ENCODE measurements at places on chromosomes 13 and 19. TPM values are rescaled to one million over a fixed set of nuclear protein-coding genes. Genes with fewer than 3 reads are reported as not detected.

Gene FUT3
- 4.9 TPM for total RNA-seq

Gene KLF12
- 1.3 TPM for total RNA-seq

Gene ATXN8OS
- total RNA-seq, result not detected

Gene CYP2S1
- total RNA-seq, result 0.55 TPM

Gene KIR2DL4
- total RNA-seq, result not detected

Gene HSD17B14
- 3.3 TPM for total RNA-seq

Gene C19orf44
- 1.9 TPM for total RNA-seq

Gene OLFM4
- 56.9 TPM for total RNA-seq

Gene PLK5
- not detected for total RNA-seq

Gene PODNL1
- total RNA-seq, result not detected

Gene PLVAP
- total RNA-seq, result 67.8 TPM

Gene LSR
- total RNA-seq, result 66.3 TPM

Gene MCEMP1
- not detected for total RNA-seq

DNA sequence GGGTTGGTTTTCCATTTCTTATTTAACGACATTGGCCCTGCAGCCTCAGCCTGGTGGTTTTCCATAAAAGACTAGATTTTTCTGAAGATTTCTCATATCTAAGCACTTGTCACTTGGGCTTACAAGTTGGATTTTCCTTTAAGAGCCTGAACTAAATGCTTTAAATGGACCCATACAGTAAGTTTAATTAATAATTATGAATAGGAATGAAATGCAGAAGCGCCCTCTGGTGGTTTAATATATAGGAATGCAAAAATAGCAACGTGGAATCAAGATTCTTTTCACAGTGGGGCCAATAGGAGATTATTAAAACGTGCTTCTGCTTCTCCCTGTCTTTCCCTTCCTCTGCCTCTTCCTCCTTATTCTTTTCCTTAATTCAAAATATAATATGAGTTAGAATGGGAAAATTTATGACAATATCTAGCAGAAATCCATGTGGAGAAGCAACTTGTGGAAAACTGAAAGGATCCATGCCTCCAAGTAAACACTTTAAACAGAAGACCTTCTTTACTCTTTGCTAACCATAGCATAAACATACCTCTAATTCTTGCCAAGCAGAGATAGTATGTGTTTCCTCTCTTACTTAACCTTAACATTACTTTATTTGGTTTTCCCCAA is 324.0 kb downstream of the GPC5 start:
- DNase-seq, result no peak

DNA sequence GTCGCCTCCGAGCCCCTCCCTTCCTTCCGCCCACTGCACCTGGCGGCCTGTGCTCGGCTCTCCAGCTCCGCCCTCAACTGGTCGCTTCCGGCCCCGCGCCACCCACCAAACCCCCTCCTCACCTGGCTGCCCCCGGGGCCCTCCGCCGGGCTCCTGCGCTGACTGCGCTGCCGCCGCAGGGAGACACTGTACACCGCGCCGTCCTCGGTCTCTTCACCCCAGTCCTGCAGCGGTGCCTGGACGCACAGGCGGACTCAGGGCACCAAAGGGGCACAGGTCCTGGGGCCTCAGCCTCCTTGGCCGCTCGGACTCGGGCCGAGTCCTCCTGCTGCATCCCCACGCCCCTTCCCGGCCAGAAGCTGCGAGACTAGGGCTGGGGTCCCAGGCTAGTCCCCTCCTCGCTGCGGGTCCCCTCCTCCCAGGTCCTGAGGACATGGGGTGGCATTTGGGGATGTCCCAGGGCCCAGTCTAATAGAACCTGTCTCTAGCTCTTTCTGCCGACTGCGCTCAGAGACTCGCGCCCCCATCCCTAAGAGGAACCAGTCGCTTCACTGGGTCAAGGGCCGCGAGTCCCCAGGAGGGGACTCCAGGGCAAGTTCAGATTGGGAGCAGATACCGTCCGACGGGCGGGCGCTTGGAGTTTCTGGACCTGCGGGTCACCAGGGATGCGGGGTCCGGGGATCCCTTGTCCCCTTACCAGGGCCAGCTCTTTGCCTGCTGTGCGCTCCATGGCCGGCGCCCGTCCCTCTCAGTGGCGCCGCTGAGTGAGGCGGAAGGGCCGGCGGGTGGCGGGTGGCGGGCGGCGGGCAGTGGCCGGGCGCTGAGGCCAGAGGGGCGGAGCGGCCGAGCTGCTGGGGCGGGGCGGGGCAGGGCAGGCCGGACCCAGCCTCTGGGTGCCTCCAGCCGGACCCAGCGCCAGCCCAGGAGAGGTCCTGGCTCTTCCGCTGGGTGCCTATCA is at the start of gene RGL3:
Gene RGL3, minus strand, starts transcription at position 766 of the 958 bp plus-strand sequence. Its CDS starts 36 bp downstream, at position 730.
- DNase-seq, result peak; percentile 61

DNA sequence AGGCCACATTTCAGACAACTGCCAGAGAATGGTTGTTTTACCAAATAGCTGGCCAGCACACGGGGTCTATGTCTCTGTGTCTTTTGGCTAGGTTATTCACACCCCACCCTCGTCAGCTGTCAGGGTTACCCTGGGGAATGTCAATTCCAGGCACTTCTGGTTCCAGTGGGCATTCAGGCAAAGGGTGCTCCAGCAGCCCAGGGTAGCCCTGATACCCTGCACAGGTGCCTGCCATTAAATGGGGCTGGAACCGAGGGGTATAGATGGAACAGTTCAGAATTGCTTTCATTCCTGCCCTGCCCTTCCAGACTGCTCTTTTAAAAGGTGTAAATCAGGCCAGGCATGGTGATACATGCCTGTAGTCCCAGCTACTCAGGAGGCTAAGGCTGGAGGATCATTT is 43.2 kb upstream of the HOMER3 start:
- DNase-seq, result no peak

GRCh38 chr19:55651236-55651635 is 3.2 kb downstream of the CCDC106 start:
- no peak for DNase-seq

DNA sequence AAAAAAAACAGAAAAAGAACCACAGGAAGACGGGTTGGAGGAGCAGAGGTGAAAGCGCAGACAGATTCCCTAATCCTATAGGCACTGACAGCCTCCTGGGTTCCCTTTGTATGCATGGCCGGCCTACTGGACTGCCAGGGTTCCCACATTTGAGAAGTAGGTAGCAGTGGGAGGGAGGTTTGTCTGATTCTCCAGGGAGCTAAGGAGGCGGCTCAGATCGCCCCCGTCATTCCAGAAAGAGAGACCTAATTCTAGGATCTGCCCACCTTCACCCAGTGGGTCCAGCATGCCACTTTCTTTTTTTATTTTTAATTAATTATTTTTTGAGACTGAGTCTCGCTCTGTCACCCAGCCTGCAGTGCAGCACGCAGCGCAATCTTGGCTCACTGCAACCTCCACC is 9.7 kb upstream of the CCL25 start:
- DNase-seq, result no peak

DNA sequence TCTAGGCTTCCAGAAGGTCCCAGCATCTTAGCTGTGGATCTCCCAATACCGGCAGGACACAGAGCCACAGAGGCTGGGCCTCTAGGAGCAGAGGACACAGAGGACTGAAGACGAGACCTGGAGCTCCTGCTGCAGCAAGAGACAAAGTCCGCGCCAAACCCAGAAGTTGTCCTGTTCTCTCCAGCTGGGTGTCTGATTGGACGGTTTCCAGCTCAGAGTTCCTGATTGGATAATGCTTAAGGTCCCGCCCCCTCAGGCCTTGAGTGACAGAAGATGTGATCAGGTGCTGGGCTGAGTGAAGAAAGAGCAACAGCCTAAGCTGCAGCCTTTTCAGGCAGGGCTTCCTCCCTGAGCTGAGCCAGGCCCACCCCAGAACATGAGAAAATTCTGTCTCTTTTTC is 59.9 kb upstream of the ZNF85 start:
- DNase-seq, result no peak

GRCh38 chr13:46565808-46566750 is 13.1 kb downstream of the LRCH1 start:
- DNase-seq, result no peak

GRCh38 chr13:27982361-27982760 is 6.1 kb downstream of the URAD start:
- no peak for DNase-seq

- DNase-seq, result no peak
Measured at GRCh38 chr13:24083722-24084421, 76.6 kb upstream of the SPATA13 start.

DNA sequence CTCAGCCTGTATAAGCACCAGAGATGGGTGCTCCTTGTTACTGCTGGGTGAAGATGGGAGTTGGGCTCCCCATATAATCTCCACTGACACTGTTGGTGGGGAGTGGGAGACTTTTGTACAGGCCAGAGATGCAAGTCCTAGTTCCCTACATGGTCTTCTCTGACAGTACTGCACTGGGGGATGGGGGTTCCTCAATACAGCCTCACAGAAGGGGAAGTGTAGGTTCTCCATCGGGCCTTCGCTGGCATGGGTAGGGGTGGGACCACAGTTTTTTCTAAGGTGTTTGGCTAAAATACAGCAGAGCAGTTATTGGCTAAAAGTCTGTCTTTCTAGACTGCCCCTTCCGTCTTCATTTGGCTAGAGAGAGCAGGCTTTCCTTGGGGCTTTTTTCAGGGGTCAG is 167.2 kb upstream of the SERP2 start:
- DNase-seq, result no peak

DNA sequence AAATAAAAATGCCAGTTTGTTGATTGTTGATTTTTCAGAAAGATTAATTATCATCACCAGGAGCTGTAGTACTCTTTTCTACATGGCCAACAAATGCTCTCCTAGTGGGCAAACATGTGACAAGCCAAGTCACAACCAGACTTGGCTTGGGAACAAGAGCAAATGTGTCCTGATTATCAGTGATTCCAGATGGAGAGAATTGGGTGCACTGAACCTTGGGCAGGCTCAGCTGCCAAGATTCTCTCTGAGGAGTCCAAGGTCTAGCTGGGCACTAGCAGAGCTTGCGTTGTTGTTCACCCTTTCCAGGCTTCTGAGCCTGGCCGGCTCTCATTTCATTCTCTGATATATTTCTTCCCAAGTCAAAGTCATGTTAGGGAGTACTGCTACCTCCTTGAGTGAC is 27.3 kb upstream of the GPI start:
- peak; percentile 78 for DNase-seq

GRCh38 chr13:43596924-43597598 is 189.7 kb downstream of the ENOX1 start:
- no peak for DNase-seq

- no peak for DNase-seq
Measured at GRCh38 chr19:407511-408440, 1.2 kb downstream of the C2CD4C start.

- no peak for DNase-seq
Measured at GRCh38 chr13:47337781-47338507, 441.1 kb upstream of the HTR2A start.

GRCh38 chr19:2703691-2704216 is 1.3 kb upstream of the GNG7 start:
- DNase-seq, result no peak

DNA sequence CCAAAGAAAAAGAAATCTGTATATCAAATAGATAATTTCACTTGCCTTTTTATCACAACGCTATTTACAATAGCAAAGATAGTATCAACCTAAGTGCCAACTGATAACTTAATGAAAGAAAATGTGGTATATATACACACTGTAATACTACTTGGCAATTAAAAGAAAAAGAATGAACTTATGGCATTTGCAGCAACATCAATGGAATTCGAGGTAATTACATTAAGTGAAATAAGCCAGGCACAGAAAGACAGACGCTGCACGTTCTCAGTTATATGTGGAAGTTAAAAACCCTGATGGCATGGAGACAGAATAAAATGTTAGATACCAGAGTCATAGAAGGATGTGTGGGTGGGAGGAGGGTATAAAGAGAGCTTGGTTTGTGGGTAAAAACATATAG is 1260.5 kb upstream of the PCDH9 start:
- no peak for DNase-seq

- DNase-seq, result peak; percentile 32
Measured at GRCh38 chr19:29535214-29535831, 9.5 kb downstream of the VSTM2B start.

- no peak for DNase-seq
Measured at GRCh38 chr13:108915095-108915633, 285.8 kb downstream of the MYO16 start.

DNA sequence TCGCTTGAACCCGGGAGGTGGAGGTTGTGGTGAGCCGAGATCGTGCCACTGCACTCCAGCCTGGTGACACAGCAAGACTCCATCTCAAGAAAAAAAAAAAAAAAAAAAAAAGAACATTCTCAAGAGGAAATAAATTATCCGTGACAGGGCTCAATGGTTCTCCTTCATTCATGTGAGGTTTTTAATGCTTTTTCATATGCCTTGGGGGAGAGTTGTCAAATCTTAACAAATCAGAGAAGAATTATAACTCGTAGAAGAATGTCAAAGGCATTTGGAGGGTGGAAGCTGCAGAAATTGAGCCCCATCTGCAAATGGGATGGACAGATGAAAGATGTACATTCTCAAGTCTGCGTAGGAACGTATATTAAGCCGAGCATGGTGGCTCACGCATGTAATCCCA is 34.9 kb upstream of the HOMER3 start:
- DNase-seq, result no peak

DNA sequence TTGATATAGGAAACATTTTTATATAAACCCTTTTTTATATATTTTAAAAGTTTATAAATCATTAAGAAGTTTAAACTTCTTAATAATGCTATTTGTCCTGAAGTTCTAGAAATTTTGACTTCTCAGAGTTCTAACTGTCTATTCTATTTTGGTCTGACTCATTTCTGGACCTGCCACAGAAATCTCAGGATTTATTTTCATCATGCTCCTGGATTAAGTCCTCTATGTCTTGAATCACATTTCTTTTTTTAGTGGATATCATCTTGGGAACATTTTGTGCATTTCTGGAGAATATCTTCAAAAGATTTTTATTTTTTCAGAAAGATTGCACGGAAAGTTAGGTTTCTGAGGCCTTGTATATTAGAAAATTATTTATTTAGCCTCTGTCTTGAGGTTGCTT is 289.1 kb downstream of the NDFIP2 start:
- DNase-seq, result no peak

DNA sequence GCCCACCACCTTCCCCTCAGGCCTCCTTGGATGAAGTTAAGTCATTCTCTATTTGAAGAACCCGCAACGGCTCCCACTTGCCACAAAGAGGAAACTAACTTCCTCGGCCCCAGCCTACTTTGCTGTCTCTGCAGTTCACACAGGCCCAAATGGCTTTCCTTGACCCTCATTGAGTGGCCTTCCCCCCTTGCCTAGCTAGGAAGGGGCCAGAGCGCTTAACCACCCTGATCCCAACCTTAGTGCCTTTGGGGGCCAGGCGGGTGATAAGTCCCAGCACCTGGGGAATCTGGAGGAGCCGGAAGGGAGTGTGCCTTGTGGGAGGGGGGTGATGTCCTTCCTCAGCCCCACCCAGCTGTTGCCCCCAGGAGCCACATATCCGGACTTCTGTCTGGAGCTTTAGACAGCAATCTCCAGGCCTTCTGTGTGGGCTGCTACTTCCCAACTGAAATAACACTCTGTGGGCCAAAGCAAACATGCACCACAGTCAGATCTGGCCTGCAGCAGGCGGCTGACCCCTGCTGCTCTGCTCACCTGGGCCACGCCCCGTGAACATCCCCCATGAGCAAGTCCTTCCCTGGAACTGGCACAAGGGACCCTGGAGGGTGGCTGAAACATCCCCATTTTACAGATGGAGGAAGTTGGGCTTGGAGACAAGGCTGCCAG is 10.5 kb downstream of the NECTIN2 start:
- no peak for DNase-seq

GRCh38 chr13:111539791-111540446 is 219.5 kb downstream of the TEX29 start:
- peak; percentile 20 for DNase-seq

- DNase-seq, result no peak
Measured at GRCh38 chr13:104584481-104584880, 1518.3 kb upstream of the SLC10A2 start.

GRCh38 chr13:34826432-34826831 is 115.6 kb upstream of the NBEA start:
- DNase-seq, result no peak

Data from pancreas (tissue), 10 donors.